ENCODE measurements at places on chromosomes 7 and 10.

GRCh38 chr7:155438777-155439176 lies 19.2 kb upstream of the EN2 start:
- DNase-seq = no peak

- DNase-seq = no peak
These were observed 5.9 kb downstream of the PGAM2 start for GRCh38 chr7:44059219-44060090.

- peak; percentile 7 for DNase-seq
These were observed 26.5 kb downstream of the GTF2IRD1 start for GRCh38 chr7:74479961-74480829.

GRCh38 chr7:47511699-47512370 lies 70.1 kb downstream of the TNS3 start:
- no peak for DNase-seq

GRCh38 chr10:124642088-124642710 lies 102.0 kb downstream of the FAM53B start:
- peak; percentile 81 for DNase-seq

GRCh38 chr10:48707472-48707871 lies 22.8 kb downstream of the WDFY4 start:
- DNase-seq = no peak

DNA sequence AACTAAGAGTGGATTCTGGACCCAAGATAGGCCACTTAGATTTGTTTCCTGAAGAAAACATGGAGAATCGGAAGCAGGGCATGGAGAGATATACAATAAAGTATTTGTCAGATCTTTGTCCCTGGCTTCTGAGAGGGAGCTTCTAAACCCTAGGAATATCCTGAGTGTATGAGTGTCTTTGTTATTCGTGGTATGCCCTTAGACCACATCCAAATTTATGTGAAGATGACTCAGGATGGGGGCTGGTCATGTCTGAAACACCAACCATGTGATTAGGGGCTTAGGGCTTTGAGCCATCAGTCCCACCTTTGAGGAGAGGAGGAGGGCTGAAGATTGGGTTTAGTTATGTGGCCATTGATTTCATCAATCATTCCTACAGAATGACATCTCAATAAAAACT lies 69.7 kb upstream of the PLPP4 start:
- DNase-seq = no peak

GRCh38 chr7:129851809-129852208 lies 101.0 kb downstream of the UBE2H start:
- no peak for DNase-seq

- DNase-seq = no peak
These were observed 4.5 kb downstream of the SKIDA1 start for GRCh38 chr10:21520949-21521348.

GRCh38 chr7:37336259-37336658 lies 112.4 kb downstream of the ELMO1 start:
- DNase-seq = no peak

- DNase-seq = no peak
These were observed 83.0 kb downstream of the ARL4A start for GRCh38 chr7:12770227-12770975.

DNA sequence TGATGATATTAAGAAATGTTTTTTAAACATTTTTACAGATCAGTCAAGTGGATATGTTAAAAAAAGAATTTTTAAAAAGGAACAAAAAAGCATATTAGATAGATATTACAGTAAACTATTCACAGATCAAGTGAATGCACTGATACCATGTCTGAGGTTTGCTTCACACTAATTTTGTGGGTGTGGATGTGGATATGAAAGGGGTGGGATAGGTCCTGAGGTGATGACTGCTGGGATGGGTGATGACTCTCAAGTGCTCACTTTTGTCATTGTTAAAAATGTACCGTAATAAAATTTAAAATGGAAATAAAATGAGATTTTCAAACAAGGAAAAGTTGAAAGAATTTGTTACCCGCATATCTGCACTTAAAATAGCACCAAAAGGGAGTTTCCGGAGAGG lies 54.1 kb downstream of the AGMO start:
- DNase-seq = no peak

- peak; percentile 66 for DNase-seq
These were observed 1.1 kb downstream of the MAP3K8 start for GRCh38 chr10:30435073-30435422.

DNA sequence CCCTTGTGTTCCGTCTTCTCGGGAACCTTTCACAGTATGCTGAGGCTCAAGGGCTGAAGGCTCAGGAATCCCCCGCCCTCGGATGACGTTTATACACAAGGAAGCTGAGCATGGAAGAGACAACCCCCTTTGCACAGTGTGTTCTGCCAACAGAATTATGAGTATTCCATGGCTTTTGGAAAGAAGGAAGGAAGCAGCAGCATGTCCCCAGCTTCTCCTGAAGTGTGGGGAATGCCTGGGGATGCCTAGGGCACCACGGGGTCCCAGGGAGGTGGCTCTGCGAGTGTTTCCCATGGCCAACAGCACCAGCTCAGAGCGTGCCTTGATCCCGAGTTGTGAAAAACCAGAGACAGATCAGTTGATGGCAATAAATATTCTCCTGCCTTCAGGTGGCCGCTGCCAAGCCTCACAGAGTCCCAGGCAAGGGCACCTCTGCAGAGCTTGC lies 88.8 kb upstream of the DDC start:
- DNase-seq = no peak

GRCh38 chr10:72337039-72337629 lies 17.6 kb downstream of the DNAJB12 start:
- DNase-seq = peak; percentile 67

Measured in hematopoietic multipotent progenitor cell treated with erythropoietin and hydrocortisone succinate and interleukin-3 and kit ligand, for 8 days (in vitro differentiated cells).